ENCODE measurements at places on chromosomes 13 and 19.

DNA sequence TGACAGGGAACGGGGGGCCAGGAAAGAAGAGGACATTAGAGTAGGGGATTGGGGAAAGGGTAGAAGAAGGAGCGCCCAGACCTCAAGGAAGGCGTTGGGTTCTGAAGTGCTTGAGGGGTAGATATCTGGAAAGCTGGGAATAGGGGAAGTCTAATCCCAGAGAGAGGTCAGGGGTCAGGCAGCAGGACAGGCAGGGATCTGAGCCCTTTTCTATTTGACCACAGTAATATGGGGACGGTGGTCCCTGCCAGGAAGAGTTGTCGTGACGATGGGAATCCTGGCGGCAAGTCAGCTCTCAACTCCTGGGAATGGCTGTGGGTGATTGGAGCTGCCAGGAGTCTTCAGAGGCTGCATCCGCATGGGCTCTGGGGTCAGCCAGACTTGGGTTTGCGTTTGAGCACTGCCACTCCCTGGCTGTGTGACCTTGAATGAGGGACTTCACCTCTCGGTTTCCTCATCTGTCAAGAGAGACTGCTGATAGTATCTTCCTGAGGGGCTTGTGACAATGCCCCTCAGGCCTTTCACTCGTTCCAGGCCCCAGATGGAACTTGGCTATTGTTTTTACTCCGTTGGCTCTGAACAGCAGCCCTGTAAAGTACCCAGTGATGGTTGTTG is 1.3 kb downstream of the AP2A1 start:
- no peak for DNase-seq

GRCh38 chr19:53041366-53041765 is 3.2 kb upstream of the ERVV-2 start:
- no peak for DNase-seq

- peak; percentile 13 for DNase-seq
Measured at GRCh38 chr13:50780201-50781015, 63.1 kb downstream of the DLEU7 start.

DNA sequence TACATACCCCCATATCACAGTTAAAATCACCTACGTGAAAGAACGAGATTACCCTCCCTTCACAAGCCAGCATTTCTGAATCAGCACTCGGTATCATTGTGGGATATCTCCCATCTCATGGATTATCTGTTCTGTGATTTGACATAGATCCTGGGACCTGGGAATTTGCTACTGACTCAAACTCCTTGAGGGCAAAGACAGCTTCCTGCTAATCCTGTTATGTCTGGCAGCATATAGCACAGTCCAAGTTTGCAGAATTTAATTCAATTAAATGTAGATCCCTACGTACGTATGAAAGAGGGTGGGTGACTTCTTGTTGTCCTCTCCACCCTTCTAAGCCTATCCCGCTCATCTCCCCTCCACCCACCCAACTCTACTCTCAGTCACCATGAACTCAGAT is 476.5 kb downstream of the KLF5 start:
- DNase-seq, result no peak

DNA sequence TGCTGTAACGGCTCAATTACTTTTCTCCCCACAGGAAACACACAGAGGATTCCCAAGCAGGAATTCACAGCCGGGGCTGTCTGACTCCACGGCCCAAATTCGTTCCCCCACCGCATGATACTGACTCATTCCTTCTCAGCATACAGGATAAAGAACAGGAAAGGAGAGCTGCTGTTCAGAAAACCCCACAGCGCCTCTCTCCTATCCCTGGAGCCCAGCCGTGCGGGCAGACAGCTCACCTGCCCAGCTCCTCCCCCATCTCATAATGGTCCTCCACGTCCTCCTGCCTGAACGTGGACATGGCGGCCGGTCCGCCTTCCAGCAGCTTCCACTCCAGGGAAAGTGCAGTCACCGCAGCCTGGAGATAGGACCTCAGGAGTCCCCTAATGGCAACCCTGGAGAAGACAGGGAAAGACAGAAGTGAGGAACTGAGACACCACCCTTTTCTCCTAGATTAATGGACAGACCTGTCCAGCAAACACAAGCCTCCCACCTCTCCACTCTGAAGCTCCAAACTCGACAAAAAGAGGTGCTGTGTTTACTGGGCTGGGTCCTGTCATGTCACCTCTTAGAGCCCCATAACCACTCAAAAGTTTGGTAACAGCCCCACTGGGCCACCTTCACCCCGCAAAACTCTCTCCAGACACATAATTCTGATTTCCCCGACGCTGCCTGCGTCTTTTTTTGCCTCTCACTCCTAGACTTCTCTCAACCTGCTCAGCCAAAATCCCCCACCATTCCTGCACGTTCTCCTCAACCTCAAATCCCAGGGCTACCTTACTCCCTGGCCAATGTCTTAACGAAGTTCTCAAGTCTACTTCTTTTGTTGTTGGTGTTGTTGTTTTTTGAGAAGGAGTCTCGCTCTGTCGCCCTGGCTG is 1.2 kb downstream of the DAPK3 start:
- DNase-seq, result no peak

- DNase-seq, result no peak
Measured at GRCh38 chr19:1648459-1648849, 4.0 kb downstream of the TCF3 start.

GRCh38 chr19:18280247-18281081 is 958 bp downstream of the JUND start:
- DNase-seq, result peak; percentile 96

- DNase-seq, result no peak
Measured at GRCh38 chr13:39836038-39836437, 180.6 kb downstream of the COG6 start.

GRCh38 chr19:18644196-18645034 is 7.6 kb downstream of the KLHL26 start:
- DNase-seq, result no peak

GRCh38 chr13:97120346-97120745 is 101.8 kb upstream of the MBNL2 start:
- DNase-seq, result no peak

DNA sequence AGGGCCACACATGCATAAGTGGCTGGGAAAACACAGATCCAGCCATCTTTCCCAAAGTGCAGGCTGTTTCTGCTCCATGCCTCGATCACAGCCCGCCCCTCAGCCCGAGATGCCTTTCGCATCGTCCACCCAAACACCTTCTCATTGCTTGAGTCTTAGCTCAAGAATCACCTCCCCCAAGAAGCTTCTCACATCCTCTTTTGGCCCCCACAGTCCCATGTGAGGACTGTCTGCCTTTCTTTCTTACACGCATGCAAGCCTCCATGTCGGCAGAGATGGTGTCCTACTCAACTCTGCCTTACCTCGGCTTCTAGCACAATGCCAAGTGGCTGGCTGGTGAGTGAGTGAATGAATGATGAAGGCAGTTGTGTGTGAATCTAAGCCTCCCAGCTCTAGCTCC is 18.1 kb upstream of the GSX1 start:
- no peak for DNase-seq

All from NCI-H69 (cell line).